ENCODE measurements at places on chromosomes 7 and 10.

DNA sequence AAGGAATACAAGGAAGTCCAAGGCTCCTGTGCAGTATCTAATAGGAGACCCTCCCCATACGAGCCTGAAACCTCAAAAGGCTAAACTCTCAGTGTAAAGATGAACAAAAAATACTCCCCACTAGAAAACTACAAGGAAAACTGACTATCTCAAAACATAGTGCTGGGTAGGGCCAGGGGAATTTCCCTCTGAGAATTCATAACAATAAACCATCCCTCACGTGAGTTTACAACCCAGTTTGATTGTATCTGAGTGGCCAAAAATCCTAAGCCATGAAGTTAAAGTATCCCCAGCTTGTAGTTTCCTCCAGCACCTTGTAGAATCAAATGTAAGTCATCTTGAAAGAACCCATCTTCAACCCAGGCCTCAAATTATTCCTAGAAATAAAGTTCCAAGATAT lies 293.4 kb downstream of the CELF2 start:
- no peak for DNase-seq

DNA sequence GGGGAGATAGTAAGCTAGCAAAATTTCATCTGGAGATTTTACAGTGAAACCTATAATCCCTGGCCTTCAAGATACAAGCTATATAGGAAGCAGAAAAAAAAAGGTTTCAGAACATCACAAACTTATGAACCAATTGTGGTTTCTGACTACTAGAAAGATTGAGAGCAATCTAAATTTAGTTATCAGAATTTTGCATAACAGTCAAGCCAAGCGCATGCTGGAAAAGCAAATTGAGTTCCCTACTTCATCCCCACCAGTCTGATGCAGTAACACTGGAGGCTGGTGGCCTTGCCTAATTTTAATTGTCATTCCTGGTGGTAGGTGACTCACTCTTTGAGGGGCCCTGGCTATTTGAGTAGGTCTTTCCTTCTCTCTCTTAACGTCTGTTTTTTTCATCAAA lies 46.3 kb upstream of the ELMO1 start:
- DNase-seq = no peak

DNA sequence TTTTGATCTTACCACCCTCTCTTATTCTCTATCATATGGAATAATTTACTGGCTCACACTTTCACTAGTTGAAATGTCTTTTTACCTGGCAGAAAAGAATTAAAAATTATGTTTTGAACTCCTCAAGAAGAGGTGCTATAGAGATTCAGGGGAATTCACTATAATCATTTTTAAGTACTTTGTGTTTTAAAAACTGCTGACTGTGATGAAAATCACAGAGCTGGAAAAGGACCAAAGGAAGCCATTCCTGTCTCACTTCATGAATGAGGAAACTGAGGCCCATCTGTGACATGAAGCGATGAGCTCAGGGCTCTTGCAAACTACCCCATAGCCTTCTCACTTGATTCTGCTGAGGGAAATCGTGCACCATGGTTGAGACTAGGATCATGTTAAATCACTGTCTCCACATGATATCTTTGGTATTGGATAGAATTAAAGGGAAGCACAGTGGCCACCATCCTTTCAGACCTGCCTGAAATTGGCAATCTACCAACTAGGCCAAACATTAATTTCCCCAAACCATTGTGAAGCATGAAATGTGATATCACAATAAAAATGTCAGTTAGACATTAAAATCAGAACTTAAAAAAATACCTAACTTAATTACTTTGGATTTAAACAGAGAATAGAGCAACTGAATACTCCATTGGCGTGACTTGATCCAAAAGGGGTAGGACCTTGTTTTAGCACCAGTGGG lies 141.0 kb downstream of the FZD1 start:
- DNase-seq = no peak

GRCh38 chr7:2102375-2102723 lies 130.4 kb downstream of the MAD1L1 start:
- DNase-seq = no peak

GRCh38 chr10:73207883-73208282 lies 39.2 kb downstream of the DNAJC9 start:
- no peak for DNase-seq

DNA sequence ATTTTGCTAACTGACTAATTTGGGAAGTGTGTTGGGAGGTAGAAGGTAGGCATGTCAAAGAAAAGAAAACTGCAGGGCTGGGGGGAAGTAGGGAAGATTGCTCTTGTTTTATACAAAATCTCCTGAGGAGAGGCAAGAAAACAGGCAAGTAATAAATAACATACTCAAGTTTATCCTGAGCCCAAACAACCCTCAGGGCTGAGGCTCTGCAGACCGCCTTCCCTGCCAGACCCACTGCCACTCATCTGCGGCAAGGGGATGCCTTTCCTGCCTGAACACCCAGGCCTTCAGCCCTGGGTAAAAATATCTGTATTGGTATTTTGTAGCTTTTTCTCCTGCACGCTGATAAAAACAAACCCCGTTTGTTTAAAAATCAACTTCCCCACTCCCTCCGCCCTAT lies 399.8 kb upstream of the NFE2L3 start:
- no peak for DNase-seq

DNA sequence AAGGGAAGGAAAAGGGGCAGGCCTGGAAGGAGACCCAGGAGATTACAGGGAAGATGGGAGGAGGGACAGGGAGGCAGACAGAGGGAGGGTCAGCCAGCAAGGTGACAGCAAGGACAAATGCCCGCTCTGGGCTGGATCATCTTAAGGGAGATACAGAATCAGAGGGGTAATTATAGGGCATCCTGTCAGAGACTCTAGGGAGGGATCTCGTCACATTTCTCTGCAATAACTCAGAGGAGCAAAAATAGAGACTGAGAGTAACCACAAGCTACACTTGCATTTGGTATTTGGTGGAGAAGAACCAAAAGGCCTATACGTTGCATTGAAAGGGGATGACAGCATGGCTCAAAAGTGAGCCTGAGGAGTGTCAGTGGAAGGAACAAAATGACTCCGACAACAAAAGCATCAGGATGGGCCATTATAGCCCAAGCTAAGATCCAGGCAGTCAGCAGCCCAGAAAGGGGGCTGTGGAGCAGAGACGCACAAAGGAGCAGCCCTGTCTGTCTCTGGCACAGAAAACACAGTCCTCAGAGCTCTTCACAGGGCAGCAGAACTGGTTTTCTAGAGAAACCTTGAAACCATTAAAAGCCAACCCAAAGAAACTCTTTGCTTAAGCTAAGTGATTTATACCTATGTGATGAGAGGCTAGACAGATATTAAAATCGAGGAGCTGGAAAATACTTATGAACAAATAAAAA lies 430.2 kb upstream of the VSTM2A start:
- DNase-seq = no peak

DNA sequence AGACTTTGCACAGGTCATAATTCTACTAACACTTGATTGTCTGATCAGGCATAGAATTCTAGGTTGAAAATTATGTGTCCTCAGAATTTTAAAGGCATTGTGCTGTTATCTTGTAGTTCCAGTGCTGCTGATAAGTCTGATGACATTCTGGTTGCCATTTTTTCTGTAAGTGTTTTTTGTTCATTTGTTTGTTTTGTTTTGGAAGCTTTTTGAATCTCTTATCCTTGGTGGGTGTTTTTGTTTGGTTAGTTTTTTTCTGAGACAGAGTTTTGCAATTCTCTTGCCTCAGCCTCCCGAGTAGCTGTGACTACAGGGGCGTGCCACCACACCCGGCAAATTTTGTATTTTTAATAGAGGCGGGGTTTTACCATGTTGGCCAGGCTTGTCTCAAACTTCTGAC lies 178.9 kb downstream of the CCDC71L start:
- no peak for DNase-seq

- no peak for DNase-seq
Observed at GRCh38 chr7:74066626-74067025, 17.0 kb upstream of the LIMK1 start.

DNA sequence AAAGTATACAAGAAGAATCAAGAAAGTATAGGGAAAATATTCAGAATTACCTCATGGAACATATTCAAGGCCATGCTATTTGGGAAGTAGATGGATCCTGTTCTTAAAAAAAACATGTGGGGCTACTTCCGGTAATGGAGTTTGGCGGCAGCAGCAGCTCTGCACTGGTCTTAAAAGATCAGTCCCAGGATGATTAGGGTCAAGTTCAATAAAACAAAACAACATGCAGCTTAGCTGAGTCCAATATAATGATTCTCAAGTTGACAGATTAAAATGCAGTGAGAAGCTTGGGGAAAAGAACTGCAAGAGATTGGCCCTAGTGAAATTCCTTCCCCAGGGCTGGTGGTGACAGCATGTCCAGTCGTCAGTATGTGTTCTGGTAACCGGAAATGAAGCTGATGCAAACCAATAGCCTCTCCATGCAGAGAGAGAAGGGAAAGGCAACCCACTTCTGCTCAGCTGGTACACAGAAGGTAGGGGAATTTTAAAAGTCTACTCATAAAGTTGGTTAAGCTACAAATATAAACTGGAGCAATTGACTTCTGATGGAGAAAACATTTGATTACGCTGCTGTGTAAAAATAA lies 305.1 kb upstream of the IMMP2L start:
- no peak for DNase-seq

- DNase-seq = no peak
Observed at GRCh38 chr7:84070770-84071169, 123.8 kb downstream of the SEMA3A start.

- DNase-seq = no peak
Observed at GRCh38 chr7:20223356-20223755, 6.2 kb upstream of the MACC1 start.

DNA sequence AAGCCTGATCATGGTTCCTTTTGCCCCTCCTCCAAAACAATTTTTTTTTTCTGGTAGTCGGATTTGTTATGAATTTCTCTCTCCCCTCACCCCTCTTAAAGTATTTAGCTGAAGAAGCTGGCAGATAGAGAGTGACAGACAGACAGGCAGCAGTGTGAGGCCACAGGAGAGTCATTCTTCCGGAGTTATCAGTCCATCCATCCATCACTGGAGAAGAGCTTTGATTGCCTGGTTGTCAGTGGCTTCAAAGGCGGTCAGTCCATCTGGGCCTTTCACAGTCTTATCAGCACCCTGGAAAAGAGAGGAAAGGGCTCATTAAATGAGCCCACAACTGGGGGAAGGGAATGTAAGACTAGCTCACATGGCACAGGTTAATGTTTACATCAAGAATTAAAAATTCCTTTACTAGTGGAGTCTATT lies 47.4 kb downstream of the MTPN start:
- DNase-seq = no peak

- no peak for DNase-seq
Observed at GRCh38 chr10:99326871-99327270, 2.3 kb upstream of the CNNM1 start.

DNA sequence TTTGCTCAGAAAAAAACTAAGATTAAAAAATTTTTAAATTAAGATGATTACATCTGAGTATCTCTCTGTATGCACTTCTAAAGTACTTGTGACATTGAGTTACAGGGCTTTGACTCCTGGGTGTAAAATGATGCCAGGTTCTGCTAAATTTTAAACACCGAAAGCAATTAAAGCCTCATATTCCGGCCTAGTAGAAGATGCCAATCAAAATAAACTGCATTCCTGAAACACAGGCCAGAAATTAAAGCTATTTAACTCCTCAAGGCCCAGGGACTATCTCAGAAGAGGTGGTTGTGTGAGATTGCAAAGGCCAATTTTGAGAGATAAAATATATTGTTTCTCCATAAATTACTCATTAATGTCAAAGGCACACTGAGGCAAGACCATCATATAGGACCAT lies 388.3 kb downstream of the KIF20B start:
- DNase-seq = no peak

DNA sequence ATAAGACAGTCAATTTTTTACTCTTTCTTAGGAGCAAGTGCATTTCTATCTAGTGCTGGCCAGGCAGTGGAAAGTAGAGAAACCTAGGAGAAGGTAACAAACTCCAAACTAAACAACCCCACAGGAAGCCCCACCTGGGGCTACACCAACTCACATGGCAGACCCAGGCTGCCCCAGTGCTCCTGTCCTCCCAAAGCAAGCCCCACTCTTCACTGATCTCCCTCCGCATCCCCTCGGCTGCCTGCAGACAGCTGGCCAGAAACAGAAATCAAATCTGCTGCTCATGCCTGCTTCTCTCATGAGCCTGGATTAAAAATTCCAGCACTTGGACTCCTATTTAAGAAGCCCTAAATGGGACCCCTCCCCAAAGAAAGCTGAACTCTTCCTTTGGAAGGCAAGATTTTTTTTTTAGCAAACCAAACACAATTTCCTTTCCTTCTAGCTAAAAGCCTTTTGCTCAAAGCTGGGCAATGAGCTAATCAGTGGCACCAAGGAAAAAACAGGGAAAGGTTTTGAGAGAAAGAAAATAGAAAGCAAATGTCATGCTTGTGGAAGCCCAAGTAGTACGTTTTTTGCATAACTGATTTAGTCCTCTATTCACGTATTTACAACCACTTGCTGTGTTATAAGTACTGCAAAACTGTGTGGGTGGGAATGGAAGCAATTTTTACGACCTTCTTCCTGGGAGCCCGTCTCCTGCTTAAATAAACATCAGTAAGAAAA lies 10.8 kb downstream of the PDE1C start:
- no peak for DNase-seq

GRCh38 chr7:132255115-132255797 lies 321.0 kb downstream of the PLXNA4 start:
- no peak for DNase-seq

GRCh38 chr7:43876241-43876640 lies 6.9 kb upstream of the MRPS24 start:
- DNase-seq = no peak

DNA sequence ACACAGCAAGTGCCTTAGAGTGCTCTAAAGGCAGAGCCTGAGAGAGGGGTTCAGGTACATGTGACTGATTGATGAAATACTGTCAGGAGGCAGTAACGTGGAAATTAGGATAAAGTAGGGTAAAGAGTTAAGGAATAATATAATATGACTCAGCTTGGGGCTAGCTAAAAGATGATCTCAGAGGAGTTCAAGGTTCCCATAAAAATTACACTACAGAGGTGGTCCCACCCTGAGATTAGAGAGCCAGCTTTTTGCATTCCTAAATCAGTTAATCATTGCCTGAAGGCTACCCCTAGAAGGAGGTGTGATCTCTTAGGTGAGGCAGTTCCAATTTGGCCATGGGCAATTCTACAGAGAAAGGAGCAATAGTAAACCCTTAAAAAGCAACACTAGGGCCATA lies 5.8 kb downstream of the LIPJ start:
- no peak for DNase-seq

DNA sequence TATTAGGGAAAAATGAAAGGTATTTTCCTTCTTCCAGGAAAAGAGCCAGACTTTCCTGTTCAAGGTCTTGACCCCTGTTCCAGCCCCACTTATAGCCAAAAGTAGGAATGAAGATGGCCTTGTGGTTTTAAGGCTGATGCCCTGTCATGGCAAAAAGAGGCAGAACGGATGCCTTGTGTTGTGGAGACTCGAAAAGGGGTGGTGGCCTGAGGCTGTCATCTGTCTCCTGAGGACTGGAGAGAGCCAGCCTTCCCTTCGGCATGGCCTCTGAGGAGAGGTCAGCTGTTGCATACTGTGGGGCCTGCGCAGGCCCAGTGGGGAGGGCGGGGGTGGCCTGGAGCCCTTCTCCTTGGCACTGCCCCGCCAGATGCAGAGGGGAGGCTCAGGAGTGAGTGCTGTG lies 166.0 kb upstream of the EEPD1 start:
- DNase-seq = no peak

Data from cerebellar nuclear complex (tissue), 1 donor.